ENCODE measurements at places on chromosomes 3 and 15. TPM values are rescaled to one million over a fixed set of nuclear protein-coding genes. Genes with fewer than 3 reads are reported as not detected.
A peak's percentile ranks its signal among the peaks of the same experiment; 100 is the strongest.

GRCh38 chr3:100159331-100160153 lies 45.2 kb upstream of the FILIP1L start:
- DNase-seq, result no peak

- DNase-seq, result no peak
Measured at GRCh38 chr3:190768891-190769290, 93.6 kb downstream of the GMNC start.

GRCh38 chr15:96176831-96177230 lies 153.7 kb upstream of the NR2F2 start:
- no peak for DNase-seq

DNA sequence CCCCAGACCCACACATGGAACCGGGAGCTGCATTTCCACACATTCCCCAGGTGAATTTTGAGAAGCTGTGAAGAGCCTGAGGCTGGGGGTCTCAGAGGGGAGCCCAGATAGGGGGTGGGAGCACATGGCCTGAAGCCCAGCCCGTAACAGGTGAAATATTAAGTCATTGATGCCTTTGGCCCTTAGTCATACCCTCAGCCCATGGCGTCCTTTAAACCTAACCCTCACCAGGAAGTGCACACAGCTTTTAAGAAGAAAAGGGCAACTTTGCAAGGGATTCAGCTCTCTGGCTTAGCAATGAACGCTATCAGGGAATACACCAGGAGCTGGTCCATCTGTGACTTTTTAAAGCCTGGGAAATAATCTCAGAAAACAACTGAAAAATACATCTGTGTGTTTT lies 40.6 kb downstream of the WNT7A start:
- DNase-seq, result no peak

GRCh38 chr3:98741121-98741716 lies 21.9 kb upstream of the ST3GAL6 start:
- no peak for DNase-seq

GRCh38 chr3:98359993-98360675 lies 6.5 kb downstream of the OR5K4 start:
- DNase-seq, result no peak

- DNase-seq, result no peak
Measured at GRCh38 chr15:74573987-74574386, 33.0 kb downstream of the ARID3B start.

DNA sequence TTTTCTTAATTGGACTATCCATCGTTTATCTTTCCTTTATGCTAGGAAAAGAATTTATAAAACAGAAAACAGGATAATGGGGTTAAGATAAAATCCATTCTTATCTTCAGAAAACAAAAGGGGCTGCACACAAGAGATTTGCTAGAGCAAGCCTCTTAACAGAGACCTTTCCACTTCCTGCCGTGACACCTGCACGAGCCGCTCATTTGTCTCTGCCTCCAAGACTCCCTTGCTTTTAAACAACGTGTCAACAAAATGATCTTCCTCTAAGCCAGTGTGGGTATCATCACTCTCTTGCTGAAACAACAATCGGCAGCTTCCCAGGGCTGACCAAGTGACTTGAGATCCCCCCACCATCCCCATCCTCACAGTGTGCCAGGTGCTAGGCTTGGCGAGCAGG lies 33.1 kb downstream of the GABRB3 start:
- no peak for DNase-seq

DNA sequence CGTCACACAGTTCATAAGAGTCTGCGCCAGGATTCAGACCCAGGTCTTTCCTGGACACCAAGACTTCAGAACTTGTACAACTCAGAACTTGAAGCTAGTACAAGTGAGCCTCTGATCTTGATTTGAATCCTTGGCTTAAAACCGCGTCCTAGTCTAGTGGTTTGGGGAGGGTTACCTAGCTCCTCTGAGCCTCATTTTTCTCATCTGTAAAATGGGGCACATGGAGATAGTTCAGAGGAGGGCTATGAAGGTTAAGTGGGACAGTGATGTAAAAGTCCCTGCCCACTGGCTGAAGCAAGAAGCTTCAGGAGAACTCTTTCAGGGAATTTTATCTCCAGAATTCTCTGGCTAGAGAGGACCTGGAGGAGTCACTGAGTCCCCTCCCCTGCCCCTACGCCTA lies 48.7 kb upstream of the LCTL start:
- DNase-seq, result no peak

GRCh38 chr3:170563712-170564423 lies 22.0 kb downstream of the SLC7A14 start:
- no peak for DNase-seq

DNA sequence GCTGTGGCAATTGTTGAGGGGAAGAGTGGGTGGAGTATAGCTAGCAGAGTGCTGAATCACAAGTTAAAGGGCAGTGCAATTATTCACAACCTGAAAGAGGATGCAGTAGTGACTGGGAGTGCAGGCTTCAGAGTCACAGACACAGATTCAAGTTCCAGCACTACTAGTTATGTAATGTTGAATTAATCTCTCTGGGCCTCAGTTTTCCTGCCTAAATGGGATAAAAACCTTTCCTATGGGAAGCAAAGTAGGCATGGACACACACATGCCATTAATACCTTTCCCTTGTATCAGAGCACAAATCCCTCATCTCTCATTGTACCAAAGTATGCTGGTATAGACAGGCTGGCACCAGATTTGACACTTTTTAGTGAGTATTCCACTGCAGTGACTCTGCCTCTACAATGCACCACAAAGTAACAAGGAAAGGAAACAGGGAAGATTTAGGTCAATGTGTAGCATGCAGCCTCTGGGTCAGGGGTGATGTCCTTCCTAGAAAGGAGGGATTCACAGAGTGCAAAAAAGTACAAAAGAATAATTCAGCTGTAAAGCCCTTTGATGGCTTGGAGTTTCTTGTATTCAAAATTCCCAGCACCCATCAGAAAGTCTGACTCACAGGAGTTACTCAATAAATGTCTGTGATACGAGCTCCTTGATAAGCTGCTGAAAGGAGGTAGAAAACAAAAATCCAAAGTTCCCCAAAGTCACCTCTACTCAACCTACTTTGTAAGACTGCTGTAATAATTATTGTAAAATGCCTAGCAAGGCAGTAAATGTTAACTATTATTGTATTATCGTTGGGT lies 507.5 kb upstream of the TGFBR2 start:
- no peak for DNase-seq

- no peak for DNase-seq
Measured at GRCh38 chr3:83002869-83003445, 1241.5 kb upstream of the GBE1 start.

DNA sequence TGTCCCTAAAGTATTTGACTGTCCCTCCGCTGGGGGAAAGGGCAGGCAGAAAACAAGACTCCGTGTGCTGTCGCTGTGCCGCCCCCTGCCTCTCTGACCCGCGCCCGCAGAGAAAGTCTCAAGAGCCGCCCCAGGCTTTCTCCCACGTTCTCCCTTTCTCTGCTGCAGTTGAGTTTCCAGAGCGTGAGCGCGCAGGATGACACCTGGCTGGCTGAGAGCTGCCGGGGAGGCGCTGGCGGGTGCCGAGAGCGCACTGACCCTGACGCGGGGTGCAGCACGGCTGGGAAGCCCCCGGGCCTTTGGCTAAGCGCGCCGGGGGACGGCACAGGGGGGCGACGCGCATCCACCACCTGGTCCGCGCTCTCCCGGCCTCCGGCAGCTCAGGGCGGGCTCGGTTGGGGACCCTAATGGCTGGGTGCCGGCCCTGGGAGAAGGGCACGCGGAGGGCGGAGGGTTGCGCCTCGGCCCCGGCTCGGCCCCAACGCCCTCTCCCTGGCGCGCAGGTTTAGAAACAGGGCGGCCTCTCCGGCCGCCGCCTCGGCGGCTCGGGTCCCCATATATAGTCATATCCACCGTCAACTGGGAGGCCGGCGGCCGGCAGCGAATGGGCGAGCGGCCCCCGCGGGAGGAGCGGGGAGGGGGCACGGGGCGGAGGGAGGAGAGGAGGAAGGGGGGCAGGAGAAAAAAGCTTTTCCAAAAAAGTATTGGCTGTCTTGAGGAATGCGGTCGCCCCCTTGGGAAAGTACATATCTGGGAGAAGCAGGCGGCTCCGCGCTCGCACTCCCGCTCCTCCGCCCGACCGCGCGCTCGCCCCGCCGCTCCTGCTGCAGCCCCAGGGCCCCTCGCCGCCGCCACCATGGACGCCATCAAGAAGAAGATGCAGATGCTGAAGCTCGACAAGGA lies at the start of gene TPM1:
TSS of gene TPM1 (plus strand) at position 774 of the 903 bp plus-strand sequence. CDS start at position 857, 83 bp downstream.
- peak; percentile 30 for DNase-seq

DNA sequence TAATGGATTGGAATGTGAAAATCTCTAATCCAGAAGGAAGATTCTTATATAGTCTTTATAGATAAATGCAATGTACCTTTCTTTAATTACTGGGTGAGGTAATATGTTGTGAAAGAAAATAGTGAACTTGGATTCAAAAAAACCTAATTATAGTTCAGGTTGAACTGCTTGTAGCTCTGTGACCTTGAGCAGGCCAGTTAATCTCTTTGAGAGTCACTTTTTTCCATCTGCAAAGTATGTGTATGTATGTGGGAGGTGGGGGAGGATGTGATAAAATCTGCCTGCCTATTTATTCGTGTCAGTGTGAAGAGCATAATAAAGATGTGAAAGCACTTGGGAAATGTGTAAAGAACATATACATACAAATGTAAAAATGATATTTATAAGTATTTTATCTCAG lies 34.4 kb downstream of the GLCE start:
- no peak for DNase-seq

DNA sequence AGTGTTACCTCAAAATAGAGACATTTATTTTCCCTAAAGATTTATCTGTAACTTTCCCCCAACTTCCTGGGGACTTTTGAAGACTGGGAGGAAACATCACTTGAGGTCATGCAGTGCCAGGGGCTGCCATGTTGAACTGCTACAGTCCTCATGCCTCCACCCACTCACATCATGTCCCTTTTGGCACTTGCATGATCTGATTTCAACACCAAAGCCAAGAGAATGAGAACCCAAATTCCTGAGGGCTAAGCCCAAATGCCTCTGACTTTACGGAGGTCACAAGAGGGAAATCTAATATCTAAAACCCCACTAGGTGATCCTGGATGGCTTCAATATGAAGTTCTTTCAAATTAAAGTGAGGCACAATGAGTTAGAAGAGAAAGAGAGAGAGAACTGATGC lies 213.1 kb downstream of the NTRK3 start:
- no peak for DNase-seq

DNA sequence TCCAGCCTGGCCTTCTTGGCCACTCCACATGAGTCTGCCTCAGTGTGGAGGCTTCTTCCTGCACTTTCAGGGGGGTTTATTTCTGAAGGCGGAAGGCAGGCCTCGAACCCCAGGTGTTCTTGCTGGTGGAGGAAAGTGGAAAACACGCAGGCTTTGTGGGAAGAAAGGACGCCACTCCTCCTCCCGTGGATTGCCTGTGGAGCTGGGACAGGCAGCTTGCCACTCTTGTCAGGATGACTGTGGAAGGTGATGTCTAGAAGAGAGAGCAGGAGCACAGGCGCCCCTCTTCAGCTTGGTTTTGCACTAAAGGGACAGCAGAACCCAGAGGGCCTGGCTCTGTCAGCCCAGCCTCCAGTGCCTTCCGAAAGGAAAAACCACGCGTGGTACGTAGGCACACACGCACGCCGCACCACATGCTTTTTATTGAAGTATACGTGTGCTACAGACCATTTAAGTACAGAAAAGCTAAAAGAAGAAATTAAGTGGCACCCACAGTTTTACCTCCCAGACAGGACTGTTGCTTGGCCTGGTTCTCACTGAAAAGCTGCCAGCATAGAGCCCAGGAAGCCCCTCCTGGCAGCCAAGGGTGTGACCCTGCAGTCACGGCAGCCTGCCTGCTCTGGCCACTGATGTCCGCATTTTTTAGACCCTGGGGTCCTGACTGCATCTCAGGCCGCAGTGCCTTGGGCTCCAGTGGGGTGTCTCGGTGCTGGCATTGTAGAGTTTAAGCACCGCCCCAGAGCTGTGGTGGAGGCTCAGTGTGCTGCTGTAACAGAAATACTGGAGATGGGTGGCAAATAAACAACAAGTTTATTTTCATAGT lies 21.6 kb downstream of the KLF13 start:
- no peak for DNase-seq

GRCh38 chr3:187551416-187551815 lies 118.8 kb downstream of the SST start:
- DNase-seq, result no peak

DNA sequence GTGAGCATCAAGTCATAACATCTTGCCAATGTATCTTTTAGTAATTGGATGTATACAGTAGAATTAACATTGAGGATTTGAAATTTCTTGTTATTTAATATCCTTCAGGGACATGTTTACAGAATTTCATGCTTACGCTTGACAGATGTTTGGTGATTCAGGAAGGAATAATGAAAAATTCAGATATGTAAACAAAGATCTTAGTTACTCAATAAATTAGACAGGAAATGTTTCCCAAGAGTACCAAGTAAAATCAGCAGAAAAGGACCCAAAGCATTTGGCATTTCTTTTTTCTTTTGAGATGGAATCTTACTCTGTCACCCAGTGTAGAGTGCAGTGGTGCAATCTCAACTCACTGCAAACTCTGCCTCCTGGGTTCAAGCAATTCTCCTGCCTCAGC lies 4.7 kb upstream of the COL6A5 start:
- no peak for DNase-seq

DNA sequence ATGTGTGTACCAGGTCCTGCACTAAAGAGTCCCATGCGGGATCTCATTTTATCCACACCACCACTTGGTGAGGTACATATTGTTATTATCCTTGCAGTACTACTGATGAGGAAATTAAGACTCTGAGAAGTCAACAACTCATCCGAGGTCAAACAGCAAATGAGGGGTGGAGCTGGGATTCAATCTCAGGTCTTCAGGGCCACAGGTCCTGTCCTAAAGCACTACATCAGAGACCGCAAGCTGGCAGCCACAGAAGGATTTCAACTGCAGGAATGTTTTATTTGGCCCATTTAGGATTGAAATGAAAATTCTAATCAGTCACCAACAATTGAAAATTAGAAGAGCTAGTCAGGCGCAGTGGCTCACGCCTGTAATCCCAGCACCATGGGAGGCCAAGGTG lies 131.4 kb downstream of the ADAMTS17 start:
- no peak for DNase-seq

DNA sequence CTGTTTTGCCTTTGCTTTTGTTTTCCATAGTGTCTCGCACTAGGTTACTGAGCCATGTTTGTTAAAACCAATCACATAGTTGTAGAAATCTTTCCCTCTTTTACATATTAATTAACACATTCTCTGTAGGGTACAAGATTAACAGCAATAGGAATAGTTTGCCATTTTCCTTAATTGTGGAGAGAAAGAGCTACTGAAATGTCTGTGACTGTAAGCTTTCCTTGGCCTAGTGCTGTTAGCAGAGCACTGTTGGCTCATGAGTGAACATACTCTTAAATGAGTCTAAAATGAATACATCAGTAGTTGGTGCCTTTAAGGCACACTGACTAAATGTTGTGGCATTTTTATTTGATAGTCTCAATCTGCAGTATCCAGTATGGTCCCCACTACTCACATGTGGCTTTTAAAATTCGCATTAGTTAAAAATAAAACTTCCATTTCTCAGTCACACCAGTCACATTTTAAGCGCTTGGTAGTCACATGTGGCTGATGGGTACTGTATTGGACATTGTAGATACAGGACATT lies 28.2 kb downstream of the CHD2 start:
- DNase-seq, result no peak

Gene TLR9
- total RNA-seq, result under 0.01 TPM

Gene INKA1
- total RNA-seq, result 12.3 TPM

Gene SNX22
- 14.5 TPM for total RNA-seq

Gene FAM174B
- 13.6 TPM for total RNA-seq

Gene LINS1
- 49.8 TPM for total RNA-seq

Gene UBAP1L
- total RNA-seq, result 2.7 TPM

Gene SPATA12
- total RNA-seq, result not detected

Gene CILP
- total RNA-seq, result 0.31 TPM

Gene ATRIP
- 5.9 TPM for total RNA-seq

Gene HACL1
- total RNA-seq, result 38.4 TPM

Gene MORC1
- 0.31 TPM for total RNA-seq
